ENCODE measurements at places on chromosomes 2 and 18. TPM values are rescaled to one million over a fixed set of nuclear protein-coding genes. Genes with fewer than 3 reads are reported as not detected.

- no peak for DNase-seq
These were observed 192.0 kb downstream of the SLC8A1 start for GRCh38 chr2:40259900-40260299.

- DNase-seq: no peak
These were observed 119.8 kb downstream of the LDLRAD4 start for GRCh38 chr18:13338318-13338717.

- no peak for DNase-seq
These were observed 224.6 kb downstream of the ARL6IP6 start for GRCh38 chr2:152942940-152943440.

GRCh38 chr2:13000664-13001363 lies 284.1 kb downstream of the TRIB2 start:
- DNase-seq: no peak

Gene MALL
- 154 TPM for total RNA-seq

All from upper lobe of right lung (tissue), 1 donor.